ENCODE measurements at places on chromosomes 7 and 10. TPM values are rescaled to one million over a fixed set of nuclear protein-coding genes. Genes with fewer than 3 reads are reported as not detected.

Gene MACC1
- 0.11 TPM for total RNA-seq

Gene UCN3
- total RNA-seq, result not detected

Gene SCART1
- 2.1 TPM for total RNA-seq

Gene TMEM236
- total RNA-seq, result 0.11 TPM

Gene LGI1
- not detected for total RNA-seq

DNA sequence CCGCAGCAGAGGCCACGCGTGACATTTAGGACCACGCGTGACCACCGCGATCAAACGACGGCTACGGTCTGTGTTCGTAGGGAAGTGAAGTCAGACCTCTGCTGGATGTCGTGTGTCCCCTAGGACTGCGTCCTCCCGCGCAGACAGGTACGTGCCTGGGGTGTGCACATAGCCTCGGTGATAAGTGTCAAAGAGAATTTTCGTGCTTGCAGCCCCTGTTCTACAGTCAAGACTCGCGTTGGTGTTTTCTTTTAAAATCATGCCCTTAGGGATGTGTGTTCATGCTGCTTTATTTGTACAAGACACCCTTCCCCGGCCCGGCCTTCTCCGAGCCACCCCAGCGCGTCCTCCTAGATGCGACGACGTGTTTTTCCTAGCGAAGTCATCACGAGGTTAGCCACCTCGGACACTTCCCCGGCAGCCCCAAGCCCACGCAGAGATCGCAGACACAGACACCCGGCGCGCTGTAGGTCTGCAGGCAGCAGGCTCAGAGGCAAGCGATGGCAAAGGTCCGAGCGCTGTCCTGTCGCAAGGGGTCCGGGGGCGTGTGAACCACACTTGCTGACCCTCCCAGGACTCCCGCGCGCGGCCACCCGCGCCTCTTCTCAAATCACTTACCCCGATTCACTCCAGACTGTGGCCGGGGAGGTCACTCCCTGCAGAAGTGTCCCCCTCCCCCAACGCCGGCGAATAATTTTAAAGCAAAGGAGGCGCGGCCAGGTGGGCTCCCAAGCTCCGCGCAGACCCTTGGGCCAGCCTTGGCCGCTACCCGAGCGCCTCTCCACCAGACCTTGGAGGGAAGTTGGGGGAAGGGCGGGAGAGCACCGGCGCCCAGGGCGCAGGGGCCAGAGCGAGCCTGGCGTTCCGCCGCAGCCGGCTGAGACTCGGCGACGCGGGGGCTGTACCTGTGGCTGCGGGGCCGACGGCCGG is 552 bp downstream of the MKX start:
- peak; percentile 65 for DNase-seq

GRCh38 chr10:130108934-130109604 is 1.6 kb downstream of the C10orf143 start:
- DNase-seq, result no peak

- no peak for DNase-seq
Observed at GRCh38 chr7:50783303-50783702, 607 bp upstream of the GRB10 start.

GRCh38 chr7:25954395-25954794 is 197.6 kb upstream of the NFE2L3 start:
- DNase-seq, result no peak

GRCh38 chr7:24665564-24666294 is 91.5 kb downstream of the GSDME start:
- DNase-seq, result peak; percentile 69

- peak; percentile 59 for DNase-seq
Observed at GRCh38 chr7:34823650-34824258, 165.7 kb downstream of the NPSR1 start.

DNA sequence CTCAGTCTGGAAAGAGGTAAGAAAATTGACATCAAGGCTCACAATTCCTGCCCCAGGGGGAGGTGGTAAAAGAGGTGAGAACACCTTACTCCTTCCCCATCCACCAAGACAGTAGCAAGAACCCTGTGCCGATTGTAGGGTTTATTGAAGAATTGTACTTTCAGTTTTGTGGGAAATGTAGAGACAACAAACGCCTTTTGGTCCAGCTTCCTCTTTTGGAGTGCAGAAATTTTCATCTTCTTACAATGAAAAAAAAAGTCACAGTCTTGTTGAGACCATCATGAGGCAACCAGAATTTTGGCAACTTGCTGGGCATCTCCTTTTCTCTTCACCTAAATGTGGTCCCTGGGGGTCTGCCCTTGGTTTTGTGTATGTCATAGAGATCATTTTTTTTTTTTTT is 217.7 kb downstream of the TMEM178B start:
- no peak for DNase-seq

GRCh38 chr7:76428149-76428823 is 3.5 kb downstream of the ZP3 start:
- DNase-seq, result no peak

DNA sequence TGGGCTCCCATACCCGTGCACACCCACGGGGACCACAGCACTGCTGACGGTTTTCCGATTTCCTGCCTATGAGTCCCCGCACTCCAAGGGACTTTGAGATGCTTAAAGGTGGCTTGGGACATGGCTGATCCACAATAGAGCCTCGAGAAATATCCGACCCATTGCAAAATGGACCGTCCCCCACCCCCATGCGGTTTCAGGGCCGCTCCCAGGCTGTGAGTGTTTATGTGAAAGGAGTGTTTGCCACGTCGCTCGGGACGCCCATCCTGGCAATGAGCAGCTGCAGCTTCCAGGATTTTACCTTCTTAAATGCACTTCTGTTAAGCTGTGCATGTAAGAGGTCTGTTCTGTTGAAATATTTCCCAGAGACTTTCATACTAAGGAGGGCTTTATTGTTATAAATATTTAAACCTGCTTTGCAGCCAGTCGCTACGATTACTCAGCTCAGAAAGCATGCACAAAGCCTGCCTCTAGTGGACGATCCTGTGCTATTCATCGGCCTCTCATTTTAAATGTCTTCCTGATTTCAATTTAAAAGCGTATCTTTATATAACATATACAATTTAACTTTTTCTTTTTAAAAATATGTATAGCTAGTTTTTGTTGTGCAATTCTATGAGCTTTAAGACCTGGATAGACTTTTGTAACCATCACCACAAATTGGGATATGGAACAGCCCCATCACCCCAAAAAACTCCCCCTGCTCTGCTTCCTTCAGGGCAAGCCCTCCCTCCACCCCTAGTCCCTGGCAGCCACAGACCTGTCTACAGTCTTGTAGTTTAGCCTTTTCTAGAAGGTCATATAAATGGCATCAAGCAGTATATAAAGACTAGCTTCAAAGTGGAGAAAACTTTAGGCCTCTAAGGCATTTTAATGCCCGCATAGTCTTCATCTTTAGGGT is 418.3 kb downstream of the PAXIP1 start:
- DNase-seq, result peak; percentile 23

DNA sequence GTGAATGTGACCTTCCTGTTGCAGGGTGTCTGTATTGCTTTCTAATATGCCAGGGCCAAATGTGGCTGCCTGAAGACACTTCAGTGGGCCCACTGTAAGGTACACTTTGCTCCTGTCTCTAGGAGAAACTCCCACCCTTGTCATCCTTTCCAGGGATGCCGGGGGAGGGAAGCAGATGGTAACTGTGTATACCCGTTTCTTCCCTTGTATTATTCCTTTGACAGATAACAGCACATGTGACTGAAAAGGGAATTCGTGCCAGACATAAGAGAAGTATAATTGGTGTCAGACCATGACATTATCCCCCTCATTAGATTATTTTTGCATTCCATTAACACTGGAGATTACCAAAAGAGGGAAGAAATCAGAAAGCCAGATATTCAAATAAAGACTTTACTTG is 317.7 kb downstream of the CAMK1D start:
- DNase-seq, result no peak

- no peak for DNase-seq
Observed at GRCh38 chr10:114540236-114540635, 117.8 kb downstream of the ABLIM1 start.

DNA sequence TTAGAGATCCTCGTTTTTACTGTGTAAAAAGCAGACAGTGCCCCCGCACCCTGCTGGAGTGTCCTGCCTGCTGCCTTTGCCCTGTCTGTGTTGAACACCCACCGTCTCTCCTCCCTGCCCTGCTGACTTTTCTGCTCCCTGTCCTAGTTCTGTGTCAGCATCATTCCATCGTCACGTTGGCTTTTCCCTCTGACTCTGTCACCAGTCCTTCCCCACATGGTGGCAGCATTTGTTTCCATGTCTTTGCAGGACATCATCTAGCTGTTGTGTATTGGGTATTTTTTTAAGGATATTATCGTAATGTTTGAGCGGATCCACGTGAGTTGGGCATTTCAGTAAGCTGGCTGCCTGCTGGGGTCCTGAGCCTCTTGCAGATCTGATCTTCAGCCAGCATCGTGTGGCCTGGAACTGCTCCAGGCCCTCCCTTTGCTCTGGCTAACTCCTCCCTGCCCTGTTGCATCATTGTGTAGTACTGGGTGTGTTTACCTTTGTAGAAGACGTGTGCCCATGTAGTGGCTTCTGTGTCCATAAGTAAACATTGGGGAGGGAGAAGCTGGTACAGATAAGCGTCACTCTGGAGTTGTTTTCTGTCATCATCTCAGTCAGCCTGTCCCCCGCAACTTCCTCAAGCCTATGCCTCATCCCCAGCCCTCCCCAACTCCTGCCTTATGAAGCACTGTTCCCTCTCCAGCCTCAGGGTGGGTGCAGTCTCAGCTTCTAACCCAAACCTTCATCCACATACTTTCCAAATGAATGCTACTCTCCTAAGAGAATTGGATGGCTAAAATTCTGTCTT is 44.3 kb downstream of the TRRAP start:
- DNase-seq, result peak; percentile 39

DNA sequence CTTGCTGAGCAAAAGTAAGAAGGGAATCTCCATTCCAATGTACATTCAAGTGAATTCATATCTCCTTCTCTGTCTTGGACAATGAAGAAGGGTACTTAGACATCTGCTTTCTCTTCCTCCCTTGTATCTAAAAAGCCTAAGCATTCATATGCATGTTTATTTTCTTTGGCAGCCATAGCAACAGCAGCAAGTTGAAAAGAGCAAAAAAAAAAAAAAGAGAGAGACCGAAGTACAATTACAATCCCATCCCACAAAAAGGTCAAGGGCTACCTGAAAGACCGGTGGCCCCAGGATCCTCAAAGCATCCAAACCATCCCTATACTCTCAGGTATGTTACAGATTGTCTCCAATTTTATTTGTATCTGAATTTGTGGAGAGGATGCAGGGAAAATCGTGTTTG is 4.1 kb downstream of the OR2F1 start:
- no peak for DNase-seq

DNA sequence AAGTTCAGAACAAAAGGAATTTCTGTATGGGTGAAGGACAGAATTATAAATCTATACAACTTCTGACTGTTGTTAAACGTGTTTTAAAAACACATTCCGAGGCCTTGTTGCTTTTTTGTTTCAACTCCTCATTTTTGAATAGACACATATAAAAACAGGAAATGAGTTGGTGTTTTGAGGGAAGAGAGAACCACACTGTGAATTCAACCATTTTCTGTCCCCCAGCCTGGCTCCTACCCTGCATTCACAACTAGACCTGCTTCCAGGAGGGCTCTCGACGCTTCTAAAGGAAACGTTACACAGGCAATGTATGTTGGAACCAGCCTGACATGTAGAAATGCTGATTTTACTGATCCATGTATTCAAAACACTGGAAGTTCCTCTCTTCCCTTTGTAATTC is 76.5 kb downstream of the OR13A1 start:
- no peak for DNase-seq

DNA sequence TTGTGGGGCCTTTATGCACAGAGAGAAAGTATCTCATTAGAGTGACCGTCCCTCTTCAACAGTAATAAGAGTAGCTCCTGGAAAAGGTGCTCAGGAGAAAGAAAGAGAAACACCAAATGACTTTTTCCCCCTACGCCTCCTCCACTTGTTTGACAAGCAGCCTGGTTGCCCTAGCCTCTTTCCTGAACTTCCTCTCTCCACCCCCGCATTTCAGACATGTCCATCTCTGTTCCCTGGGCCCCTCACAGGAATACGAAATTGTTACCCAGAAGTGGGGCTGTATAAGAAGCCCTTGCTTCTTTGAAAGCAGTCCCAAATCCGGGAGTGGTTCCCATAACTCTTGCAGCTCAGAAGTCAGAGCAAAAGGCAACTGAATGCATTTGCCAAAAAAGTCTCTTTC is 119.6 kb upstream of the ADO start:
- no peak for DNase-seq

- DNase-seq, result peak; percentile 71
Observed at GRCh38 chr7:76086070-76086469, 38.2 kb downstream of the MDH2 start.

- DNase-seq, result no peak
Observed at GRCh38 chr10:44465401-44466115, 80.7 kb upstream of the CXCL12 start.

DNA sequence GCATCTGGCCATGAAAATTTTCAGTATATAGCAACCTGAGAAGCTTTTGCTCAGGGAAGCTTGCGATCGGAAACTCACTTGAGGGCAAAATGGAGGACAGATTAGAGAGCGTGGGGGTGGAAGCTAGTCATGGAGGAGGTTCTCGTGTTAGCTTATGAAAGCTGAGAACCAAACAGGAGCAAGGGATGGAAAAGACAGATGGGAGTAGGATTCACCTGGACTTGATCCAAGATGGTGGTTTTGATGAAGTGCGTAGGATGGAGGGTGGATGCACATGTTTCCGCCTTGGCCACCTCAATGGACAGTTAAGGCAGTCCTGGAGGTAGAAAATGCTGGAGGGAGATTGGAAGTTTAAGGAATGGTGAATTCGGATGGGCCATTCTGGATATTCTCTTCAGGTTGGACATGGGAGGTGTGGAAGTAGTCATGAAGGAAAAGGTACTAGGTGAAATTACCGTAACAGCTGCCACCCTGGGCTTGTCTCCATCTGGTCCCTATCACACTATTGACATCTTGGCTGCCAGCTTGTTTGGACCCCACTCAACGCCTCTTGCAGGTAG is 6.3 kb upstream of the C10orf95 start:
- DNase-seq, result no peak

GRCh38 chr10:70603449-70603801 is 884 bp upstream of the PRF1 start:
- no peak for DNase-seq

DNA sequence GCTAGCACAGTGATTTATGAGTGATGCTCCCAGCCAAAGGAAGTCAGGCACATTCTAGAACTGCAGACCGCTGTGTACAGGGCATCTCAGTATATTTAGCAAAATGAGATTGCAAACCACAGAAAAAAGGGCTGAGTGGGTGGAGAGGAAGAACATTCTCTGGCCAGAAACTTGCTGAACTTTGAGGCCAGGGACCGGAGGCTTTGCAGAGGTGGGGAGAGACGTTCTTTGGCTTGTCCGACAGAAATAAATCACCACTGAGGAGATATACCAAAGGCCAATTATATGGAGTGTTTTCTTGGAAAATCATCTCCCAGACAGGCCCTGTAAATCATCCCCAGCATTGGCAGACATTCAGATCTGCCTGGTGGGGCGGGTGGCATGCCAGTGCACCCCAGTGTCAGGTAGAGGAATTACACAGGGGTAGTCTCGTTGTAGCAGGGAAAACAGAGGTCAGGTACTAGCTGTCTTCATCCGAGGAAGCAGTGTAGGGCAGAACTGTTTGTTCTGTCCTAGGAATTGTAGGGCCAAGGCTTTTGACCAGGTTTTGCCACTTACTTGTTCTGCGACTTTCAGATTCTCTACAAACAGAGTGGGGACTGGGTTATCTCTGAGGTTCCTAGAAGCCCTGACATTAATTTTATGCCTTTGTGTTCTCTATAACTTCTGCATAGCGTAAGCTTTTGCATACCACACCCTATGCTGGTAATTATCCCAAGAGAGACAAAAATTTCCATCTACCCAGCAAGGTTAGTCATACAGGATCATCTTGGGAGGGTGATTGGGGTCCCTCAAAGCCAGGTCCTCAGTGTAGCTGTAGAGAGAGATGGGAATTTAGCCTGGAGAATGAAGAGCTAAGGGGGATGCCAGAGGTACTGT is 655.6 kb downstream of the LRMDA start:
- peak; percentile 74 for DNase-seq

- no peak for DNase-seq
Observed at GRCh38 chr7:7570584-7570983, 3.9 kb downstream of the MIOS start.
